GM18507 (cell line): ENCODE measurements at places on chromosomes 2 and 18.

DNA sequence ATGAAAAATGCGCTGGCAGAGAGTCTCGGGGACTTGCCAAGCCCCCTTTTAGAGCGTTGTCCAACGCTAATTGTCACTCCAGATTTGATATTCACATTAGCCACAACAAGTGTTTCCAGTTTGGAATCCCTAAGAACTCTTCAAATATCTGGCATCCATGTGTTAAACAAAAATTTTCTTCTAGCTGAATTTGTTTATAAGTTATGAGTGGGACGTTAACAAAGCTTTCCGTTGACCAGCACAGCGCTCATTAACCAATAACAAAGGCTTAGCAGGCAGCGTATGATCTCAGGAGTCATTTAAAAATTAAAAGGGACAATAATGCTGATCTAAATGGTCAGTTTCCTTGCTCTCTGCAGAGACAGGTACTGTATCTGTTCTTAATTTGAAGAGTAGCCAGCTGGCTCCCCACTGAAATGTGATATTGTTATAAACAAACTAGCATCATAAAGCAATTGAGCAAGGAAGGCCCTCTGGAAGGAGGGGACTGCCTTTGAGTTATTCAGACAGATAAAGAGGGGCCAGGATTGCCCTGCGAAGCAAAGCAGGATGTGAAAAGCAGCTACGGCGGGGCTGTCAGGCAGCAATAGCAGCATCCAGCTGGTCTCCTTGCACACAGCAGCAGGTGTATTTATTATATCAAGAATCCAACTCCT, 337.2 kb upstream of the SALL3 start:
- DNase-seq = no peak

DNA sequence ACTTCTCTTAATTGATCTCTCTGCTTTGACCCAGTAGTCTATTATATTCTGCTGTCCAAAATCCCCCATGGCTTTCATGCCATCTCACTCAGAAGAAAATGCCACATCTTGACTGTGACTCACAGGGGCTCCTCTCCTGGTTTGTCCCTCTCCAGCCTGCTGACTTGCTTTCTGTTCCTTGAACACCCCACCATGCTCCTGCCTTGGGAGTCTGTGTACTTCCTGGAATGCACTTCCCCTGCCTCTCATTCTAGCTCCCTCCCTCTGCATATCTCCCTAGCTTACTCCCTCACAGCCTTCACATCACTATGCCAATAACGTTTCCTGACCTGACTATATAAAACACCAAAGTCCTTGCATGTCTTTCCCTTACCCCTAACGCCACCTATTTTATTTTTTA, 167.2 kb downstream of the TRIB2 start:
- DNase-seq = no peak

- DNase-seq = no peak
Observed at GRCh38 chr18:31931163-31931885, 11.6 kb downstream of the TRAPPC8 start.

DNA sequence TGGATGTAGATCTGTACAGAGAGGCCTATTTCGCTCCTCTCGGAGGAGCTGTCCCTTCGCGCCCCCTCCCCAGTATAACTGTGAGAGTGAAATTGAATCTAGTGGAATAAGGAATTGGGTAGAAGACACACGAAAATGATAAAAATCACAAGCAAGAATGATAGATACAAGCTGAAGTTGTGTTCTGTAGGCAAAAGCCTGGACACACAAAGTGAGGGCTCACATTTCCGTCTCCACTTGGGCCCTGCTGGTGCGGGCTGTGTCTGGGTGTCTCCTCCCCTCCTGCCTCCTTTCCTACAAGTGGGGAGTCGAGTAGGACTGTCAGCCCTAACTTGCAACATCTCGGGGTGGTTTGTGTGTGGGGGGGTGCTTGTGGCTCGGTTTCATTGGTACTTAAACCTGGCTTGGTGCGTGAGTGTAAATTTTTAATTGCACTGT, 457 bp upstream of the SP9 start:
- DNase-seq = no peak
